ENCODE measurements at places on chromosomes 1 and 21.

DNA sequence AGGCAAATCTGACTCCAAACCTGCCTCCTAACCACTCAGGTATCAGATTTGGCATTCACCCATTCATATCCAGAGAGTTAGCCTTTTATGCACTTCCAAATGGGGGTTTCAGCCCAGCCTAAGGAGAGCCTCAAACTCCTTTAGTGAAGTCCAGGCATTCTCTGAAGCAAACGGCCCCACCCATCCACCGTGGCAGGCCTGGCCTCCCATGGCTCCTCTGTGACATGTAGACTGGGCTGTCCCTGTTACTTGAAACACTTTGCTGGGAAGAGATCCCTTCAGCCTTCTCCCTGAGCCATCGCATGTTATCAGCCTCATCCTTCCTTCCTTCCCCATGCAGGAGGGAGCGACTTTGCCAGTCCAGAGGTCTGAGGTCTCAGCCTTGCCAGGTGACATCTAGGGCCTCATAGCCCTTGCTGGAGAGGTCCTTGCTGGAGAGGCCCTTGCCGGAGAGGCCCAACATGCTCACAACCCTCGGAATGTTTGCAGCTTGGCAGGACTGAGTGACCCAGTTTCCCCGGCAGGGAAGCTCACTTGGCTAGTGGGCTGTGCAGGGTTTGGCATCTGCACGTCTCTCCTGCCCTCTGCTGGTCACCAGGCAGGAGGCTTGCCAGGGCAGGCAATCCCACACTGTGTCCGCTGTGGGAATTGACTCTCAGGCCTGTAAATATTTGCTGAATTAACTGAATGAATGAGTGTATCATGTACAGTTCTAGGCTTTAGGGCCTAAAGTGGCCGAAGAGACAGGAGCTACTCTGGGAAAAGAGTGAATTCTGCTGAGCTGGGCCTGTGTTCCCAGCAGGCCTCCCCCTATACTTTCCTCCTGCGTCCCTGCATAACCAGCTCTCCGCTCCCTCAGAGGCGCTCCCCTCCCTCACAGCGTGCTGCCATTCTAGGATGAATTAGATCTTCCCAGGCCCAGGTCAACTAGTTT, 26.7 kb upstream of the RBM15 start:
- DNase-seq = peak; percentile 68

GRCh38 chr1:150118716-150119115, 31.0 kb upstream of the PLEKHO1 start:
- DNase-seq = no peak

- no peak for DNase-seq
These were observed 11.5 kb upstream of the PSRC1 start for GRCh38 chr1:109294481-109294880.

DNA sequence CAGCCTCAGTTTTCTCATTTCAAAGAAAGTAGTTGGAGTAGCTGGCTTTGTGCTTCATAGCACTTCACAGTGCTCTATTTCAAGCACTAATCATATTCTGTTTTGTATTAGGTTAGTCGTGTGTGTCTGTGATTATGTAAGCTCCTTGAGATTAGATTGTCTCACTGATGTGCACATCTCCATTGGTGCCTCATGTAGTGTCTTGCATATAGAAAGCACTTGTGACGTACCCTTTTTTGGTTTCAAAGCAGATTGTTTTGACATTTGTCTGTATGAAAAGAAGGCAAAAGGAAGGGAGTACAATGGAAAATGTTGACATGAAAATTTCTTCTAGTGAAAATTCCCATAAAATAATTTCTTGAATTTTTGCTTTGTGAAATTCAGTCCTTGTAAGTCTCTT, 13.9 kb downstream of the BTBD8 start:
- no peak for DNase-seq

All from T follicular helper cell (primary cell).